ENCODE measurements at places on chromosomes 12 and 14.

GRCh38 chr12:68614105-68614679 lies 3.5 kb downstream of the RAP1B start:
- DNase-seq, result no peak

- DNase-seq, result peak; percentile 77
Observed at GRCh38 chr12:39990122-39991101, 115.5 kb downstream of the SLC2A13 start.

- DNase-seq, result no peak
Observed at GRCh38 chr14:96158735-96159134, 45.9 kb upstream of the BDKRB2 start.

- peak; percentile 59 for DNase-seq
Observed at GRCh38 chr12:130826151-130826801, 12.8 kb downstream of the STX2 start.

Measured in fibroblast of pulmonary artery (primary cell).